ENCODE measurements at places on chromosomes 3 and 15. TPM values are rescaled to one million over a fixed set of nuclear protein-coding genes. Genes with fewer than 3 reads are reported as not detected.

- peaks cover 14% of the 10 kb centered on the region for H3K27me3 ChIP-seq
- H3K4me1 ChIP-seq: no peaks in the 10 kb centered on the region
- no peak for DNase-seq
- H3K36me3 ChIP-seq: no peaks in the 10 kb centered on the region
- H3K4me3 ChIP-seq: no peak overlapping the region
Observed at GRCh38 chr3:127900536-127900935, 14.5 kb upstream of the KBTBD12 start.

- peak overlapping the region; percentile 83 for H3K27ac ChIP-seq
- H3K4me3 ChIP-seq: peak overlapping the region; percentile 23
- DNase-seq: peak; percentile 62
- peaks cover 2% of the 10 kb centered on the region for H3K27me3 ChIP-seq
Observed at GRCh38 chr3:71087143-71088018, 496.1 kb downstream of the FOXP1 start.

- no peak overlapping the region for H3K27ac ChIP-seq
- H3K36me3 ChIP-seq: no peaks in the 10 kb centered on the region
- no peak overlapping the region for H3K4me3 ChIP-seq
Observed at GRCh38 chr3:191065181-191065805, 133.7 kb upstream of the OSTN start.

AHSG gene
- total RNA-seq: not detected

GRCh38 chr15:40937762-40938535, 8.8 kb downstream of the DLL4 start:
- H3K4me3 ChIP-seq: no peak overlapping the region
- no peaks in the 10 kb centered on the region for H3K36me3 ChIP-seq
- peaks cover 6% of the 10 kb centered on the region for H3K27me3 ChIP-seq
- H3K4me1 ChIP-seq: peaks cover 17% of the 10 kb centered on the region
- no peak for DNase-seq
